ENCODE measurements at places on chromosomes 6 and 20.
A peak's percentile ranks its signal among the peaks of the same experiment; 100 is the strongest.

DNA sequence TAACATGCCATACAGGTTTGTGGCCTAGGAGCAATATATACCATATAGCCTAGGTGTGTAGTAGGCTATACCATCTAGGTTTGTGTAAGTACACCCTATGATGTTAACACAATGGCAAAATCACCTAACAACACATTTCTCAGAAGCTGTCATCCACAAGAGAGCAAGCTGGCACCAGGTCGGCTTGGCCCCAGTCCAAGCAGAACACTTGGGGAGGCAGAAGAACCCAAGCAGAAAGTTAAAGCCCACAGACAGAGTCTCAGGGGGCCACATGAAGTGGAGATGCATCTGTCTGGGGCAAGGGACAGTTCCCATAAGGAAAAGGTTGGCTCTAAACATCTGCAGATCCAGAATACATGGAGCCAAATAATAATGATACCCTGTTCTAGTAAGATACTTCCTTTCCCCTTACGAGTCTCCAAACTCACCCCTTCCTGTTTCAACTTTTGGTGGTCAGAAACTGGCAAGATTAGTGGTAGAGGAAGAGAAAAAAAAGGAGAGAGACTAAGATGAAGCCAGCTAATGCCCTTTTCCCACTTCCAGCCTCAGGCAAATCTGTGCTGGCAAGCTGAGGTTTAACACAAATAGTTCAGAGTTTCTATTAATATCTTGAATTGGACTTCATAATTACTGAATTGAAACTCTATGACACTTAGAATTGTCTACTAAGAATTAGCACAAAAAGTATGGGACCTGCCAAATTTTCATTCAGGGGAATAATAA lies 29.5 kb downstream of the TCF21 start:
- no peak for DNase-seq

DNA sequence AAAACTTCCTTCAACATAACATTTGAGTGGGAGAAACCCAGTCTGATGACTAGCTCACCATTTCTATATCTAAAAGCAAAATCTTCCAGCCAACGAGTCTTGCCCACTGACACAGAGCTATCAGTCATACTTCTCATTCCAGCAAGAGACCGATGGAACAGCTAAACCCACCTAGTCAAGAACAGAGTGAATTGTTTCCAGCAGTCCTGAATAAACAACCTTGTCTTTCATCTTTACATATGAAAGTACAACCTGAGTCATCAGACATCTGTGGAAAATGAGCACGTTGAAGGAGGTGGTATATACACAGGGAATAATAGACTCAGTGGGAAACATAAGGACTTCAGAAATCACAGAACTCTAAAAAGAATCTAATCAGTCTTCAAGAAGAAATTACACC lies 23.8 kb downstream of the NRSN1 start:
- DNase-seq, result no peak

GRCh38 chr20:35648836-35649235 lies 15.9 kb downstream of the CPNE1 start:
- no peak for DNase-seq

- no peak for DNase-seq
Observed at GRCh38 chr6:84332139-84333034, 104.9 kb upstream of the CEP162 start.

DNA sequence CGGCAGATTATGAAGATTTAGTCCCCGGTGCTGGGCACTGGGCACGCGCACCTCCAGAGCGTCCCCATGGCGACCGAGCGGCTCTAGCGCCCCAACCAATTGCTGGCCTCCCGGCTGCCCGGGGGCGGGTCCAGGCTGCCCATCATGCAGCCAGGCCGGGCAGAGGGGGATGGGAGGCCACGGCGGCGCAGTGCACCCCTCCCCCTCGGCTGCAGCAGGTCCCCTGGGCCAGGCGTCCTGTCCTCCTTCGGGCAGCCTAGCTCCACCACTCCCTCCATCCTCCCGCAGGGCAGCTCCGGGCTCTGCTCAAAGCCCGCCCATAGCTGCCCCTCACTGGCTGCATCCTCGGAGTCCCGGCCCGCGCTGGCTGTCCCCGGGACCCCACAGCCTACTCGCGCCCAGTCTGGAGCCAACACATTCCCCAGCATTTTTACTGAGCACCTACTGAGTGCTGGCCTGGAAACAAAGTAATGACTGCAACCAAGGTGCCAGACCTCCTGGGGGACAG lies 99.4 kb downstream of the ASXL1 start:
- no peak for DNase-seq

DNA sequence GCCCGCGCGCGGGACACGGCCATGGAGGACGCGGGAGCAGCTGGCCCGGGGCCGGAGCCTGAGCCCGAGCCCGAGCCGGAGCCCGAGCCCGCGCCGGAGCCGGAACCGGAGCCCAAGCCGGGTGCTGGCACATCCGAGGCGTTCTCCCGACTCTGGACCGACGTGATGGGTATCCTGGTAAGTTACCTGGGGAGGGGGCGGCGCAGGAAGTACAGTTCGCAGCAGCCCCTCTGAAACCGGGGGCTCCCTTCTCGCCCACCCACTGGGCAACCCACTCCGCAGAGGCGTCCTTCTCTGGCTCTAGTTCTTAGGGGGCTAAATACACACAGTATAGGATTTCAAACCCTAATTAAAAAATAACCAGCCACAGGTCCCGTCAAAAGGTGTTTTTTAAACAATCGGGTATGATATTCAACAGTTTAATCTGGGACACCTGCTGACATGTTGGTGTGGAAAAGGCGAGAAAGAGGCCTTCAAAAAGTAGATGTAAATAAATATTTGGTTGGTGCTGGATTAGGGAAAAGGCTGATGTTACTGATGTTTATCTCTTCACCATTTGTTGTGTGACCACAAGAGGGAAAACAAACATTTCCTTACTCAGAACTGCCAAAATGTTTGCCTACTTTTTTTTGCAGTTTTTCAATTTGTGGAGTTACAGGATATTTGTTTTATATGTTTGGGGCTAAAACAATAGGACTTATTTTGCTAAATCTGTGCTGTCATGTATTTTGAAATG lies 577 bp downstream of the SASH1 start:
- no peak for DNase-seq

- DNase-seq, result no peak
Observed at GRCh38 chr6:125867483-125867942, 76.8 kb downstream of the NCOA7 start.

GRCh38 chr6:53961679-53962370 lies 149.4 kb upstream of the MLIP start:
- no peak for DNase-seq

- no peak for DNase-seq
Observed at GRCh38 chr6:157200611-157201010, 122.7 kb downstream of the TMEM242 start.

GRCh38 chr20:13877793-13878192 lies 93.0 kb downstream of the NDUFAF5 start:
- DNase-seq, result no peak

DNA sequence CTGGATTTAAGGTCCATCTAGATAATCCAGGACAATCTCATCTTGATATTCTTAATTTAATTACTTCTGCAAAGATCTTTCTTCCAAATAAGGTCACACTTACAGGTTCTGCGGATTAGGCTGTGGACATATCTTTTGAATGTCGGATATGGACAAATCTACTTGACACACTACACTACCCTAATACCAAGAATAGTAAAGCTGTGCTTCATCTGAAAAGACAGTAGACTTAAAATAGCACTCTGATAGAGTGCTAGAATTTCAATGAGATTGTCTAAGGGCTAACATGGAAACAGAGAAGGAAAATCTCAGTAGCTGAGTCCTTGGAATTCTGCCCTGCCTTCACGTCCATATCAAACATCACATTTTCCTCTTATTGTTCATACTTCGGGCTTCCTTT lies 1238.0 kb downstream of the EPHA7 start:
- no peak for DNase-seq

DNA sequence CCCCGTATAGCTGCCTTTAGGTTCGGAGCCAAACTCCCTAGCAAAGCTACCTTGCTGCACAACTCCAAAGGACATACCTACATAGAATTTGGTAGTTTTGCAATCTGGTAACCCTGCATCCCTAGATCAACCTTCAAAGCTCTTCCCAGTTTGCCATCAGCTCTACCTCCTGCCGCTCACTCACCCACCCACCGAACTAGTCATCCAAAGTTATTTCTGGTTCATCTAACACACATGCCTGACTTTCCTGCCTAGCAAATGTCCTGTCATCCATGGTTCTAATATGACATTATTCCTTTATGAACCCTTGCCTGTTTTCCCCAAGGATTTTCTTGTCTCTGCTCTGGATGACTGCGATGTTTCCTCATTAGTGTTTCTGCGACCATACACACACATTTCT lies 21.6 kb downstream of the SPAG4 start:
- no peak for DNase-seq

- no peak for DNase-seq
Observed at GRCh38 chr6:169473663-169474062, 220.0 kb upstream of the THBS2 start.

- no peak for DNase-seq
Observed at GRCh38 chr6:37177077-37177934, 7.4 kb downstream of the PIM1 start.

- DNase-seq, result no peak
Observed at GRCh38 chr6:122736616-122737015, 42.9 kb upstream of the FABP7 start.

GRCh38 chr6:49909563-49909962 lies 43.2 kb upstream of the CRISP1 start:
- DNase-seq, result no peak

DNA sequence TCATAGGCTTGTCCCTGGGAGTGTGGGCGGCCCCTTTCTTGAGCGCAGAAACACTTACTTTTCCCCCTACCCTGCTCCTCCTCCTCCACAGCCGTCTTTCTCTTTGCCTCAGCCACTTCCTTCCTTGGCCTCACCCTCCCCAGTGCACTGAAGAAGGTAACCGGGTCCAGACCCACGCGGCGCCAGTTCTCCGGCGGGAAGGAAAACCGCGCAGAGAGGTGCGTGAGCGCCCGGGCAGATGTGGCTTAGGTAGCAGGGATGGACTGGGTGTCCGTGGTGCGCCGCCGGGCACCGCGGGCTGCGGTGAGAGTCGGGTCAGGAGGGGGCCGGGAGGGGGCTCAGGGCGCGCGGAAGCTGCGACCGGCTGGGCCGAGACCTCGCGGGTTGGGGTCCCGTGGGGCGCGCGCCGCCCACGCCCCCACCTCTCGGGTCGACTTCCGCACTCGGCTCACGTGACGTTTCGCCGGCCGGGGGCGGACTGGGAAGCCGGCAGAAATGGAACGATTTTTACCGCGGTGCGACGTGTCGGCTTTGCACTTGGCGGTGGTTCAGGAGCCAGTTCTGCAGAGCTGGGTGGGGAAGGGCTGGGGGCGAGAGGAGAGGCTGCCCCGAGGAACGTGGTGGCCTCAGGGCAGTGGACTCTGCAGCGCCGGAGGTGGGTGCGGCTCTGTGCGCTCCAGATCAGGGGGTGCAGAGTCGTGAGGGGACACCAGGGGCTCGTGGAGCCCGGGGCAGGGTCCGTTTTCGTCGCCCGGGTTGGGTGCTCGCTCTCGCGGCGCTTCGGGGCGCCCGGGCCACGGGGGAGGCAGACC lies at the start of gene ABRACL:
ABRACL (plus strand) TSS at position 88 of the 812 bp plus-strand sequence. CDS start 5,416 bp downstream, outside the sequence.
- peak; percentile 84 for DNase-seq

DNA sequence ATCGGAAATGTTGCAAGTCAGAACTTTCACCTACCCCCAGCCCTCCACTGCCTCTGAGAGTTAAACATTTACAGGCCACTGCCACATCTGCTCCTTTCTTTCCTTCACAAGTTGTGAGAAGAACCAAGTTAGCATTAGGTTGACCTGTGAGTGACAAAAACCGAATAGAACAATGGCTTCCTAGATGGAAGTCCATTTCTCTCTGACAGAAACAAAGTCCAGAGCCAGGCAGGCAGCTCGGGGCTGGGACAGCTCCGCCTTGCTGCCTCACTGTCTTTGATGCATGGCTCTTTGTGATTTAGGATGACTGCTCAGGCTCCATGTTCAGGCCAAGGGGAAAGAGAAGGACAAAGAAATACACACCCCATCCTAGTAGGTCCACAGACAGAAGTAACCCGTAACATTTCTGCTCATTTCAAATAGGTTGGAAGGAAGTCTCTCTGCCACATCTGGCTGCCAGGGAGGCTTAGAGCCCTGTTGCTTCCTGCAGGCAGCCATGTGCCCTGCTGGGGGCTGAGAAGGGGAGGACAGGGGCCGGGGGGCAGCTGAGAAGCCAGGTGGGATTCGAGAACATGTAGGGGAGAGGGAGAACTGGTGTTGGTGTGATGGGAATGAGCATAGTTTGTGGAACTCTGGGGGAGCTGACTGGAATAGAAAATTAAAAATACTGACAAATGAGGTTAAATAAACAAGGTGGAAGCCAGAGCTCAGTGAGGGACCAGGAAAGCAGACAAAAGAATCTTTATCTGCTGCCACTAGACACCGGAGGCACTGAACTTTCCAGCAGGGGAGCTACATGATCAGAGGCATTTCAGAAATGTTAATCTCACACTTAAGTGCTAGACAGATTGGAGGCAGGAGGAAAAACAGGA lies 19.5 kb upstream of the IER3 start:
- DNase-seq, result no peak

- DNase-seq, result peak; percentile 49
Observed at GRCh38 chr6:14711056-14711703, 534.7 kb upstream of the JARID2 start.

DNA sequence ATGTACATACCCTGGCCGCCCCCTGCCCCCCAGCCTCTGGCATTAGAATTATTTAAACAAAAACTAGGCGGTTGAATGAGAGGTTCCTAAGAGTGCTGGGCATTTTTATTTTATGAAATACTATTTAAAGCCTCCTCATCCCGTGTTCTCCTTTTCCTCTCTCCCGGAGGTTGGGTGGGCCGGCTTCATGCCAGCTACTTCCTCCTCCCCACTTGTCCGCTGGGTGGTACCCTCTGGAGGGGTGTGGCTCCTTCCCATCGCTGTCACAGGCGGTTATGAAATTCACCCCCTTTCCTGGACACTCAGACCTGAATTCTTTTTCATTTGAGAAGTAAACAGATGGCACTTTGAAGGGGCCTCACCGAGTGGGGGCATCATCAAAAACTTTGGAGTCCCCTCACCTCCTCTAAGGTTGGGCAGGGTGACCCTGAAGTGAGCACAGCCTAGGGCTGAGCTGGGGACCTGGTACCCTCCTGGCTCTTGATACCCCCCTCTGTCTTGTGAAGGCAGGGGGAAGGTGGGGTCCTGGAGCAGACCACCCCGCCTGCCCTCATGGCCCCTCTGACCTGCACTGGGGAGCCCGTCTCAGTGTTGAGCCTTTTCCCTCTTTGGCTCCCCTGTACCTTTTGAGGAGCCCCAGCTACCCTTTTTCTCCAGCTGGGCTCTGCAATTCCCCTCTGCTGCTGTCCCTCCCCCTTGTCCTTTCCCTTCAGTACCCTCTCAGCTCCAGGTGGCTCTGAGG lies 7.6 kb downstream of the CDKN1A start:
- no peak for DNase-seq
